ENCODE measurements at places on chromosomes 2 and 18. TPM values are rescaled to one million over a fixed set of nuclear protein-coding genes. Genes with fewer than 3 reads are reported as not detected.

DNA sequence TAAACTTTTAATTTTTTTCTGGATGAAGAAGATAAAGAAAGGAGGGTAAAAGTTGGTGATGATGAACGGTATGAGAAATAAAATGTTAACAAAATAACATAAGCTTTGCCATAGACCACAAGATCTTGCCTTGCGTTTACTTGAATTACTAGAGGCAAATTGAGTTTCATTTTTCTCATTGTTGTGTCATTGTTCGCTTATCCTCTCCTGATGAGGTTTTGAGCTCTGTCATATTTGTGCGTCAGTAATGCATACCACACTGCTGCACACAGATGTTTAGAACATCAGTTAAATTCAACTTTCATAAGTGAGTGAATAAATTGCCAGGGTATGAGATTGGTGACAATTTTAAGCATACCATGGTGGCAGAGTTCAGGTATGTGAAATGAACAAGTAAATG, 843.6 kb downstream of the SUCLG1 start:
- H3K27ac ChIP-seq: no peak overlapping the region
- no peak for DNase-seq
- no peaks in the 10 kb centered on the region for H3K27me3 ChIP-seq

GRCh38 chr2:20626698-20627513, 24.0 kb downstream of the HS1BP3 start:
- no peak overlapping the region for H3K4me3 ChIP-seq
- H3K4me1 ChIP-seq: no peaks in the 10 kb centered on the region
- H3K27ac ChIP-seq: no peak overlapping the region
- H3K27me3 ChIP-seq: no peaks in the 10 kb centered on the region
- DNase-seq: no peak

DNA sequence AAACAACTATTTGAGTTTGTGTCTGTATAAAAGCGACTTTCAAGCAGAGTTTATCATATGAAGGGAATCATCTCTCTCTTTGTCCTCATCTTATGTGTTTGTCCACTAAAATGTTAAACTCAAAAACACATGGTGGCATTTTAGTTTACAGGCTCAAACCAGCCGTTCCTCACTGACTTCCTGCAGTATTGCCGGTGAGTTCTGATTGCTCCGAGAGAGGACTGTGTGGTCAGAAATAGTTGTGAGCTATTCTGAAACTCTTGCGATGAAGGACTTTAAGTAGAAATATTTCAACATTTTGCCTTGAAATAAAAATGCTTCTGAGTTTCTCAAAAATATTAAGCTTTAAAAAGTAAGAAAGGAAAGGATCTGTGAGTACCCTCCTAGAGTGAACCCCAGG, 163.2 kb upstream of the CAVIN2 start:
- H3K36me3 ChIP-seq: no peaks in the 10 kb centered on the region
- no peak overlapping the region for H3K4me3 ChIP-seq
- peaks cover 5% of the 10 kb centered on the region for H3K27me3 ChIP-seq
- DNase-seq: no peak

DNA sequence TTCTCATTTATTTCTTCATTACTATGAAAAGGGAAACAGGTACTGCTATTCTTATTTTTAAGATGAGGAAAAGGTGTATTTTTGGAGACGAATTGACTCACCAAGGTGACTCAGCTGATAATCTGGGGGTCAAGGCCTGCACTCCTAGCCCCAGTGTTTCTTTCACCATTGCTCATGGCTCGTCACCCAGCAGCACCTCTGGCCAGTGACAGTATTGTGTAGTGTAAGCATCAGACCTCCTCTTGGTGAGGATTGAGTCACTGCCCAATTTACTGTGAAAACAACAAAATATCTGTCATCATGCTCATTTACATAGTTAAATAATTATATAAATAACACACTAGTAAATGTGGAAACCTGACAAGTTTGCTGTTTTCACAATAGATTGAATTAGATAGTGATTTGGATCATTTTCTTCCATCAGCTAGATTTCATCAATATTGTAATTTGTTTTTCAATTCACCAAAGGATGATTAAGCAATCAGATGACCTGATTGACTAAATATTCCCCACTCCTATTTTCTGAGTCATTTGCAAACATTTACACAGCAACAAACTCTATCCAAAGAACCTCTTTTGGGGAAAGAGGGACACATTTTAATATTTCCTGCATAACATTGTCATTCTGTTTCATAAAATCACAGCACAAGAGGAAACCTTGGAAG, 492.8 kb upstream of the RAB12 start:
- H3K27ac ChIP-seq: no peak overlapping the region
- H3K4me1 ChIP-seq: no peaks in the 10 kb centered on the region
- no peak for DNase-seq
- no peaks in the 10 kb centered on the region for H3K27me3 ChIP-seq

DNA sequence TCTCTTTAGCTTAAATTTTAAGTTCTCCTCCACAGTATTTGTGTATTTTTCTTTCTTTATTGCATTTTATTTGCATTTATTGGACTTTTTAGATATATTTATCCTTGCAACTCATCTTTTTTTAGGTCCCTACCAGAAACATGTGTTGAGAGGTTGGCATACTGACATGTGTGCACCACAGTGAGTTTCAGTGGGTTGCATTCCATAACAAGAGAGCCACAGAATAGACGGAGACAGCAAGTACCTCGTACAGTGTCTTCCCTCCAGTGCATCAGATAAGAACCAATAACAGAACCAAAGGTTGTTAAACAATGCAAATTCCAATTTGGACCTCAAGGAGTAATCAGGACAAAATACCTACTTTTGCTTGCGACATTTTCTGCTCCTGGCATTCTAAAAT, 111.9 kb downstream of the DNAH7 start:
- no peak overlapping the region for H3K4me3 ChIP-seq
- peaks cover 2% of the 10 kb centered on the region for H3K27me3 ChIP-seq
- no peaks in the 10 kb centered on the region for H3K4me1 ChIP-seq
- H3K27ac ChIP-seq: no peak overlapping the region
- no peaks in the 10 kb centered on the region for H3K36me3 ChIP-seq

The PSTPIP2 gene
- total RNA-seq: 15.3 TPM
